ENCODE measurements at places on chromosomes 1 and 21.

- H3K27me3 ChIP-seq: peaks cover 6% of the 10 kb centered on the region
- no peak overlapping the region for H3K27ac ChIP-seq
- peak; percentile 82 for DNase-seq
Measured at GRCh38 chr1:156821801-156822200, 5.2 kb upstream of the SH2D2A start.

DNA sequence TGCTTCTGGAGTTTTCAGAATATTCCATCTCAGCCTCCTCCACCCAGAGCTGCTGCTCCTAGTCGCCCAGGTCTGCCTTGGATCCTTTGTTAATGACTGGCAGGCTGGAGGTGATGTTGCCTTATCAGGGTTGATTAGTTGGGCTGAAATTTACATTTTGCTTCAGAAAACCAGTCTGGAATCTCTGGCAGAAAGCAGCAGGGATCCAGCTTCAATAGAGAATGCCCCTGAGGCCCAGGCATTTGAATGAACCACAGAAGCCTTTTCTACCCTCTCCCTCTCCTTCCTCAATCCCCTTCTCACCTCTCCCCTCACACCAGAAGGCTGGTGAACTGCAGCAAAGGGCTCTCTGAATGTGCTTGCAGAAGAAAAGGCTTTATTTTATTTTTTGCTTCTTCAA, 83.2 kb downstream of the PLXNA2 start:
- DNase-seq: no peak
- H3K36me3 ChIP-seq: no peaks in the 10 kb centered on the region
- no peak overlapping the region for H3K4me3 ChIP-seq
- H3K27ac ChIP-seq: peak overlapping the region; percentile 18

- no peak overlapping the region for H3K4me3 ChIP-seq
- H3K27ac ChIP-seq: no peak overlapping the region
Measured at GRCh38 chr1:54894271-54894670, 7.3 kb upstream of the DHCR24 start.

GRCh38 chr1:156358641-156359040, 10.4 kb upstream of the RHBG start:
- no peak overlapping the region for H3K4me3 ChIP-seq
- H3K4me1 ChIP-seq: no peaks in the 10 kb centered on the region
- no peaks in the 10 kb centered on the region for H3K36me3 ChIP-seq
- H3K27me3 ChIP-seq: peaks cover 21% of the 10 kb centered on the region

DNA sequence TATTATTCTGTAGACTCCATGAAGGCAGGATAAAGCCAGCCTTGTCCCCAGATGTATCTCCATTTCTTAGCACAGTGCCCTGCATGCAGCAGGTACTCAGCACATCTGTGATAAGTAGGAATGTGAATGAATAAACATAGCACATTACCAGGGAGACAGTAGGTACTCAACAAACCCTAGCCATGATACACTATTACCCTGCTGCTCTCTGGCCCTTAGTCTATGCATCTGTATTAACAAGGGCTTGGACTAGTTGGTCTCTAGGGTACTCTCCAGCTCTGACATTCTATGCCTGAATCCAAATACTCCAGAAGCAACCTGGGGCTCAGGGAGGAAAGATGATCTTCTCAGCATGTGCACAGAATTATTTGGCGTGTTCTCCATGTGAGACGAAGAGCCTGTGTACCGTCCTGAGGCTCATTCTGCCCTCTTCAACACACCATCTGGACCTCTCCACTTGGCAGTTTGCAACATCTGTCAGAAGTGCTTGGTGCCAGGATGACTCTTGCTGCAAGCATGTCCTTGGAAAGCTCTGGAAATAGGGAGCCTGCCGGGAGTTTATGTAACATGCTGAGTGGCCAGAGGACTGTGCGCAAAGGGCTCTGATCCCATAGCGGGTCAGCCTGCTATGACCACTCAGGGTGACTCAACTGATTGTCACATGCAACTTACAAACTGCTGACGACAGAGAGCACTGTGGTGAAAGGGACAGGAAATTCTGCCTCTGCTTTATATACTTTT, 228.2 kb upstream of the USP24 start:
- DNase-seq: peak; percentile 97
- H3K36me3 ChIP-seq: no peaks in the 10 kb centered on the region
- peaks cover 15% of the 10 kb centered on the region for H3K4me1 ChIP-seq
- H3K27me3 ChIP-seq: no peaks in the 10 kb centered on the region
- no peak overlapping the region for H3K4me3 ChIP-seq

- H3K27ac ChIP-seq: peak overlapping the region; percentile 76
- no peaks in the 10 kb centered on the region for H3K27me3 ChIP-seq
- DNase-seq: peak; percentile 76
- H3K4me1 ChIP-seq: peaks cover 55% of the 10 kb centered on the region
- no peaks in the 10 kb centered on the region for H3K36me3 ChIP-seq
Measured at GRCh38 chr21:45974073-45975019, 7.2 kb upstream of the COL6A1 start.

DNA sequence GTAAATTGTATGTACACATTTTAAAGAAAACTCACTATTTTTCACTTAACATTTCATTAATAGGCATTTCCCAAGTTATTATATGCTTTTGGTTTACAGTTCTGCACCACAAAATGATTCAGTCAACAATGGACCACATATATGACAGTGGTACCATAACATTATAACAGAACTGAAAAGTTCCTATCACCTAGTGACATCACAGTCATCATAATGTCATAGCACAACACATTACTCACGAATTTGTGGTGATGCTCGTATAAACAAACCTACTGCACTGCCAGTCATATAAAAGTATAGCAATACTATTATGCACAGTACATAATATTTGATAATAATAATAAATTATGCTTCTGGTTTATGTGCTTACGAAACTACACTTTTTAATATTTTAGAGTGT, 30.9 kb downstream of the DNAI4 start:
- no peak overlapping the region for H3K4me3 ChIP-seq
- H3K36me3 ChIP-seq: no peaks in the 10 kb centered on the region
- DNase-seq: no peak

DNA sequence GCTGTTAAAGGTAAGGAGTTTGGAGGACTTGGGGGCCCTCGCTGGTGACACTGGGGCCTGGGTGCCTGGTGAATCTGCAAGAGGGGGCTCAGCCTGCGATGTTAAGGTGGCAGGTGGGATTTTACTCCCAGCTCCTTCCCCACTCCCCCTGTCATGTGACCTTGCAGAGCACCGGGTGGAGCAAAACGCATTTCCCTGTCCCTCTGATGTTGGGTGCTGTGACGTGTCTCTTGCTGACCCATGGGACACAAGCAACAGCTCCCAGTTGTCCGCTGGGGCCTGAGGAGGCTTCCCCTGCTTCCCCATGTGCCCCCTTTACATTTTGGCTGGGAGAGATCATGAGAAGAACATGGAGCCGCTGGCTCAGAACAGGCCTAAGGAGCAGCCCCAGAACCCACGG, 319.0 kb downstream of the MATN1 start:
- peaks cover 20% of the 10 kb centered on the region for H3K4me1 ChIP-seq
- H3K36me3 ChIP-seq: no peaks in the 10 kb centered on the region
- no peak overlapping the region for H3K27ac ChIP-seq
- no peak for DNase-seq
- H3K4me3 ChIP-seq: no peak overlapping the region

DNA sequence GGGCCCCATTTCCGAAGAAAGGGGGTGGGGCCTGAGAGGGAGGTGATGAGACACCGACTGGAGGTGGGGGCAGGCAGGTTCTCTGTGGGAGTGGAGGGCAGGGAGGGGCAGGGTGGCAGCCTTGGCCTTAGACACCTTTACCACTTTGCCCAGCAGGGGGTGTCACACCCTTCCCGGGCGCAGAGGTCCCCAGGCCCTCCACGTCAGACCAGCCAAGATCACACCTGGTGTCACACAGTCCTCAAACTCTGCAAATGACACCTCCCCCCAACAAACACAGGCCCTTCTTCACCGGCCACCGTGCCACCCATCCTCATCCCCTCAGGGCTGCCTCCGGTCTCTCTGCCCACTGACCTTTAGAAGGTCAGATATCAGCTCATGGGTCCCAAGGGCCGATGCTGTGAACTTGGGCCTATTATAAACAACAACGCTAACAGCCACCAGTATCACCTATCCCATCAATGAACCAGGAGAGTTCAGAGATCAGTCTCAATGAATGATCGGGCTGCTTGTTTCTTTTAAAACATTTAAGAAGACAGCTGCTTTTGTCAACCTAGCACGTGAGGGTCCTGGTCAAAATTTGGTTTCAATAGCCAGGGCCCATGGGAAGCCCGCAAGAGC, 103.9 kb downstream of the CASZ1 start:
- no peak for DNase-seq
- H3K27me3 ChIP-seq: no peaks in the 10 kb centered on the region
- no peaks in the 10 kb centered on the region for H3K36me3 ChIP-seq
- no peaks in the 10 kb centered on the region for H3K4me1 ChIP-seq

DNA sequence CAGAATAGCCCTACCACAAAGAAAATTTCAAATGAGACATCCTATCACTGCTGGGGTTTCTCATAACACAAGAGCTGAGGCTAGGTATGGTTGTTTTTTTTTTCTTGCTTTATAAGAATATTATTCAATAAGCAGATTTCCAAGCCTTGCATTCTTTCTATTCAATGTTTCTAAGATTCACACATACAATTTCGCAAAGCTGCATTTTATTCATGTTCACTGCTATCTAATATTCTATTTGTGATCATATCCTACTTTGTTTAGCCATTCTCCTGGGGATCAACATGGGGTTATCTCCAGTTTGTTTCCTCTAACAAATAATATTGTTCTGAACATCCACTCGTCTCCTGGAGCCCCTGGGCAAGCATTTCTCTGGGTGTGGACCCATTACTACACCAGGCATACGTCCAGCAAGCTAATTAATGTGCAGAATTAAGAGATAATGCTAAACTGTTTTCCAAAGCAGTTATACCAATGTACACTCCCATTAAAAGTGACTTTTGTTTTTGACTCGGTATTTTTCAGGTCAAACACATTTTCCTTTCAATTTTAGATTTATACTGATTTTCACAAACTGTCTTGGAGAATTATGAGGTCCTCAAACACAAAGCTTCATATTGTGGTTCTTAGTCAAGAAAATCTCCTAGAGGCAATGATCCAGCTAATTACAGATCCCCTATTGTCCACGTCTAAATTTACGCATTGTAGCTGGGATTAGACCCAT, 15.7 kb upstream of the HLCS start:
- no peak for DNase-seq
- peaks cover 14% of the 10 kb centered on the region for H3K4me1 ChIP-seq
- H3K4me3 ChIP-seq: no peak overlapping the region
- H3K27me3 ChIP-seq: no peaks in the 10 kb centered on the region
- H3K36me3 ChIP-seq: no peaks in the 10 kb centered on the region
- H3K27ac ChIP-seq: no peak overlapping the region

- H3K4me3 ChIP-seq: no peak overlapping the region
- H3K27ac ChIP-seq: no peak overlapping the region
- peaks cover 9% of the 10 kb centered on the region for H3K27me3 ChIP-seq
- H3K36me3 ChIP-seq: no peaks in the 10 kb centered on the region
- DNase-seq: no peak
- no peaks in the 10 kb centered on the region for H3K4me1 ChIP-seq
Measured at GRCh38 chr1:165605246-165605645, 25.8 kb upstream of the MGST3 start.

DNA sequence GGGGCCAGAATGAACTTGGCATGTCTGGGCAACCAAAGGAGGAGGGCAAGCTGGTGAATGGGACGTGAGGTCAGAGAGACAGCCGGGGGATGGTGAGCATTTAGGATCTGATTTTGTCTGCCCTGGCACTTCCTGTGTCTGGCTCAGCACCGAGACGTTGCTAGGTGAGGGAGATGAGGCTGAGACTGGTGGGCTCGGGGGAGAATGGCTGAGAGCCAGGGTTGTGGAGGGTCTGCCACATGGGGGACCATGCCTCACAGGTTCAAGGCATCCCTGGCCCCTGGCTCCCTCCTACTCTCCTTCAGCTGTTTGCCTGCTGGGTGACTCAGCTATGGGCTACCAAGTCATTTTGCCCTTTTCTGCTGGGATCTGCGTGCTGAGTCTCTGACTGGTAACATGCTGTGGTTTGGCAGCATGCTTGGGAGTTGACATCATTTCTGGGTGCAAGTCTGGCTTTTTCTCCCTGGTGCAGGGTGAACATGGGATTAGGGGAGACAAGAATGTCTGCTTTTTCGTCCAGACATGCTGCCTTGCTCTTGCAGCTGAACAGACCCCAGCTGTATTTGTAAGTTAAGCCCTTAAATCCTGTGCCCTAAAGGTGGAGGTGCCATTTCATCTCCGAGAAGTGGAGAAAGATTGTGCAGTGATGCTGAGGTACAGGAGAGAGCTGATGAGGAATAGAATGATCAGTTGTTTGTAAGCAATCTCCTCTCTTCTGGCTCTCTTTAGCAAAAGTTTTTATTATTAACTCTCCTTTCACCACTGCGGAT, 17.6 kb downstream of the GALNT2 start:
- H3K36me3 ChIP-seq: no peaks in the 10 kb centered on the region
- H3K4me1 ChIP-seq: peaks cover 51% of the 10 kb centered on the region
- H3K4me3 ChIP-seq: peak overlapping the region; percentile 39
- no peaks in the 10 kb centered on the region for H3K27me3 ChIP-seq

- peaks cover 23% of the 10 kb centered on the region for H3K27me3 ChIP-seq
- peaks cover 1% of the 10 kb centered on the region for H3K4me1 ChIP-seq
- H3K36me3 ChIP-seq: no peaks in the 10 kb centered on the region
Measured at GRCh38 chr1:10980841-10981727, 31.4 kb upstream of the TARDBP start.

DNA sequence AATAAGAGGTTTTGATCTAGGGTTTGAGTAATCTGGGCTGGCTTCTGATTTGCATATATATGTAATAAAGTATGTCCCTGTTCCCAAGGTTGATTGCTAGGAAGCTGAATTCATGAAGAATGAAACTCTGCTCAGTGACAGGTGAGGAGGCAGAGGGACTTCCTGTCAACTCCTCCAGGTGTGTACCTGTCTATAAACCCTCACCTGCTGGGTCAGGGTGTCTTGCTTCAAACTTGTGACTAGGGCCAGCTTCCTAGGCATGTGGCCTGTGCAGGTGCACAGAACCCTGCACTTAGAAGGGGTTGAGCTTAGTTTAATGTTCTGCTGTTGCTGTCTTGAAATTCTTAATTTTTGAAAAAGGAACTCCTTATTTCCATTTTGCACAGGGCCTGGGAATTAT, 21.1 kb downstream of the OLFML3 start:
- peaks cover 5% of the 10 kb centered on the region for H3K27me3 ChIP-seq
- no peaks in the 10 kb centered on the region for H3K36me3 ChIP-seq
- H3K27ac ChIP-seq: no peak overlapping the region
- no peaks in the 10 kb centered on the region for H3K4me1 ChIP-seq
- no peak overlapping the region for H3K4me3 ChIP-seq
- DNase-seq: no peak

DNA sequence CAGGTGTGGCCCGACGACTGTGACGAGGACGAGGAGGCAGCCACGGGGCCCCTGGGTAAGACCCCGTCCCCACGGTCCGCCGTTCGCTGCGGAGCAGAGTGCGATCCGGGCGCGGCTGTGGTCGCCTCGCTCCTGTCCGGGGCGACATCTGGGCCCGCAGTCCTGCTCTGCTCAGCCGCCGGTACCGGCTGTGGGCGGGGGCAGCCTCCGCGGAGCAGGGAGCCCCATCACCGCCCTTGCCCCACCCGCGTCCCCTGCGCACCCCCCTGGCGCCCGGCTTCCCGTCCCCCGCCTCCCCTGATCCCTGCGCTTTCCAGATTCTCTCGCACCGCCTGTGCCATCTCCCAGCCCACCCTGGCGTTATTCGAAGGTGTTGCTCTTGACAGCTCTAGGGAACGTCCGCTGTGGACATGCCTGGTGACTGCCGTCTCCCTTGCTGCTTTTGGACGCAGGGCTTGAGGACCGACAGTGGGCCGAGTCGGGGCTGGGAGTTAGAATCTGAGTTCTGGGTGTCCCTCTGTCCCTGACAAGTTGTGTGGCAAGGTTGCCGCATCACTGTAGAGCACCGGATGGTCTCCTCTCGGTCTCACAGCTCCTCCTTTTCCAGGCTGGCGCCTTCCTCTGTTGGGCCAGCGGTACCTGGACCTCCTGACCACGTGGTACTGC, 596 bp downstream of the TOR3A start:
- peaks cover 19% of the 10 kb centered on the region for H3K4me1 ChIP-seq
- H3K4me3 ChIP-seq: peak overlapping the region; percentile 76
- no peak for DNase-seq
- peaks cover 3% of the 10 kb centered on the region for H3K36me3 ChIP-seq
